ENCODE measurements at places on chromosomes 5 and 9.

DNA sequence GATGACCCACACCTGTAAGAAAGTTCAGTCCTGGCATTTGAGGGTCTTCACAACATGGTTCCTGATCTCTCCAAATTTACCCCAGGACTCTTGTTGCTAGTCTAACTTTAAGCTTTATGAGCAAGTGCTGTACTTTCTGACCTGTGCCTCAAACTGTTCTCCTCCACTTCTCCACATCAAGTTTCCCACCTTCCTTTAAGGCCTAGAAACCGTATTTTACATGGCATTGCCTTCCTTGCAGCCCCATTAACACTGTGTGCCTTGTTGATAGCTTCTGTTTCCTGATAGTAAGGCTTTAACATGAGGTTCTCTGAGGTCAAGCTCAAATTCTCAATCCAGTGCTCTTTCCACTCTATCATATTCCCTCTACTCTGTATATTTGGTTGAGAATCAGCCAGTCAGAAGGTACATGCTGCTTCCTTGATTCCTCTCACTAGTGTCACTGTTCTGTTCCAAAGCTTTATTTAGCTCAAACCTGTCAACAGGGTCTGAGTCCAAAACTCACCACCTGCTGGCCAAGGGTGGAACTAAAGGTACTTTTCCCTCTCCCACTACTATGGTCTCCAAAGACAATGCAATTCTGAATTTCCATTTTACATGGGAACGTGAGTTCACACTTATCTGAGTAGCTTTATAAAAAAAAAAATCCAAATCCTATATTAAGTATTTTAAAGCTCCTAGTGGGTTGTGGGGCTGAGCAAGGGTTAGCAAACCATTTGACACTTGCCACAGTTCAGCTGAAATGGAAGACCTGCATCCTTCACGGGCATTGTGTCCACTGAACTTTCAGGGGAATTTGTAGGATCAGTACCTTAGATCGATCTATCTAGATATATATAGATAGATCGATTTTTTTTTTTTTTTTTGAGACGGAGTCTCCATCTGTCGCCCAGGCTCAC, 21.1 kb downstream of the VCP start:
- peak; percentile 32 for DNase-seq

- no peak for DNase-seq
Observed at GRCh38 chr5:146697211-146697610, 181.2 kb upstream of the GPR151 start.

DNA sequence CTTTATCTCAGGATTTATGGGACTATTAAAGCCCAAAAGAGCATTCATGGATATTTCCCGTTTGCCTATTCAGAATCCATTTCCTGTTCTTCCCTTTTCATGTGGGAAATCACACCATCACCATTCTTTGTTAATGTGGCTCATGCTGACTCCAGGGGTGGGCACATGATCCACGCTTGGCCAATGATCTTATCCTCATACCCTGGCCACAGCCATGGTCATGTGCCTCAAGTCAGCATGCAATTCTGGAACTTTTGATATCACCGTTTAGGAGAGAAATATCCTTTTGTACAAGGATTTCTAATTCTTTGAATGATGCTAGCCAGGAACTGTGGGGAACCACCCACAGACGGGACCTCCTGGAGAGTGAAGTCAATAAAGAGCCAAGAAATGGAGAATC, 272.2 kb downstream of the PRELID2 start:
- DNase-seq: no peak

DNA sequence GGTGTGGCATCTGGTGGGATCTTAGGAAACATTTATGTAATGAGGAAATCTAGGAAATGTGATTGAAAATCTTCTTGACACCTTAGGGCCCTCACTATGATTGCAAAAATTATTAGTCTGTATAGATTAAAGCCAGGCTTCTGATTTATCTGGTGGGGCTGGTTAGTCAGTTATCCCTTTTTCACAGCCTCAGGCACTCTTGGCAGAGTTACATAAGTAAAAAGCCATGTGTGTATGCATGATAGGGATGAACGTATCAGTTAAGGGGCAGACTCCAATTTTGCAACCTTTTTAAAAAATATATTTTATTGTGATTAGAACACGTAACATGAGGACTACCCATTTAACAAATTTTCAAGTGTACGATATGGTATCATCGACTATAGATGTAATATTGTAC, 30.6 kb upstream of the RAB14 start:
- no peak for DNase-seq
